ENCODE measurements at places on chromosomes 1 and 21. TPM values are rescaled to one million over a fixed set of nuclear protein-coding genes. Genes with fewer than 3 reads are reported as not detected.

- peak; percentile 83 for DNase-seq
Measured at GRCh38 chr1:175015243-175015642, 8.0 kb downstream of the MRPS14 start.

- no peak for DNase-seq
Measured at GRCh38 chr1:160346463-160346862, 3.3 kb downstream of the NCSTN start.

- peak; percentile 74 for DNase-seq
Measured at GRCh38 chr1:26626994-26627393, 68.8 kb upstream of the ARID1A start.

DNA sequence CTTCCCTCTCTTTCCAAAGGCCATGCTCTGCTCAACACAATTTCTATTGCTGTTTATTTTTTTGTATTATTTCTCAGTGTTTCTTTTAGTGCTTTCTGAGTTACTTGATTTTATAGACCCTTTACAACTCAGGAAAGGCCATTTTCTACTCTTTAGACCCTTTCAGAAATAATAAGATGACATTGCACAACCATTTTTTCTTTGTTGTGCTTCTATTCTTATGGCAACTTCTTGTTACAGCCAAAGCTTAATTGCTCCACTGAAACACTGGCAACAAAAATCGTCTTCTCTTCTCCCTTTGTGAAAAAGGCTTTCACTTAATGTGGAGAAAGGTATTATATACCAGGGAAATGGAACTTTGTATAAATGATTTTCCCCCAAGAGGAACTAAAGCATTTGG, 39.0 kb upstream of the SAMSN1 start:
- no peak for DNase-seq

GRCh38 chr1:169143984-169144383, 37.5 kb downstream of the ATP1B1 start:
- DNase-seq = no peak

DNA sequence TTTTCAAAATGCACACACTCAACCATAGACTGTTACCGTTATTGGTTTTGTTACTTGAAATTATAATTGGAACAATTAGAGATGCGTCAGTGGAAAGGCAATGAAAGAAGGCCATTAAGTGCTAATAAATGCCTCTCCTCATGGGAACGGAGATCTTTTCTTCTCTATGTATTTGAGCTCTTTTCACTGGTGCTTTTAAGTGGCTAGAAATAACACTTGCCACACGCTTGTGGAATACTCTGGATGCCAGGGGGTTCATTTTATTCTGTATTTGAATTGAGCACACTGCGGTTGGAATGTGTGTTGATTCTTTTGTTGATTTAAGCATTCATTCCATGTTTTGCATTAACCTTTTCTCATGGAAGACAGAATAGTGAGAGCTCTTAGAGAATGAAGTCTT, 68.4 kb downstream of the DNM3 start:
- DNase-seq = no peak

GRCh38 chr21:30168086-30168485, 1.5 kb upstream of the CLDN17 start:
- no peak for DNase-seq

- peak; percentile 41 for DNase-seq
Measured at GRCh38 chr1:115949156-115949555, 27.2 kb upstream of the SLC22A15 start.

- no peak for DNase-seq
Measured at GRCh38 chr1:48043622-48044021, 46.4 kb upstream of the TRABD2B start.

DNA sequence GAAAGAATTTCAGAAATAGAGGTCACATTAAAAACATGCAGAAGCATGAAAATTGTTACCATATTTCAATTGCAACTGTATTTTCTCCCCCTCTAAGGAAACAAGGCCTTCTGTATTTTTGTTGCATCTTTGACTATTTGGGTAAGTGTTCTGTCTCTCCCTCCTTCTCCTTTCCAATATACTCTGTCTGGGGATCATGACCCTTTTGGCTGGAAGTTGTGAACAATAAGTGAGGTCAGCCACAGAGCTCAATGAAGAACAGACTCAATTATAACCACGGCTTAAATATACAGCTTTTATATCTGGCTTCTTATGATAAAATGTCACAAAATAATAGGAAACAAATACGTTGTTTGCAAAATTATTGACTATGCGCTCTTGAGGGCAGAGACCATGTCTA, 47.1 kb downstream of the SPAG17 start:
- DNase-seq = no peak

GRCh38 chr21:33053951-33054350, 16.0 kb upstream of the OLIG1 start:
- DNase-seq = no peak

GRCh38 chr1:1250786-1251284, 4.3 kb upstream of the C1QTNF12 start:
- DNase-seq = no peak

DNA sequence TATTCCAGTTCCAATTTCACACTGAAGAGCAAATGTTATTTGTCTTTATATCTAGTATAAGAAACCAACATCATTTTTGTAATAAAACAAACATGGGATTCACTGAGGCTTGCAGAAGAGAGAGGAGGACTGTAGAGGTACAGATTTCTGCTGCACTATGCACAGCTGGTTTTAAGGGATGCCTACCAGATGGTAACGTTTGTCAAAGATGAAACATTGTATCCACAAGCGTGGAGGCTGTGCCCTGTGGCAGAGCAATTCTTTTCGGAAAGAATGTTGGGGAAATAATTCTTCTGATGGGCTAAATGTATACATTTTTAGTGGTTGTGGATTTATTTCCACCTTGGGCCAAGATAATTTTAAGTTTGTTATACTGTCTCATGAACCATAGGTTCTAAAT, 272.4 kb downstream of the DUSP10 start:
- DNase-seq = no peak

GRCh38 chr1:211842518-211842917, 12.0 kb upstream of the LPGAT1 start:
- DNase-seq = no peak

DNA sequence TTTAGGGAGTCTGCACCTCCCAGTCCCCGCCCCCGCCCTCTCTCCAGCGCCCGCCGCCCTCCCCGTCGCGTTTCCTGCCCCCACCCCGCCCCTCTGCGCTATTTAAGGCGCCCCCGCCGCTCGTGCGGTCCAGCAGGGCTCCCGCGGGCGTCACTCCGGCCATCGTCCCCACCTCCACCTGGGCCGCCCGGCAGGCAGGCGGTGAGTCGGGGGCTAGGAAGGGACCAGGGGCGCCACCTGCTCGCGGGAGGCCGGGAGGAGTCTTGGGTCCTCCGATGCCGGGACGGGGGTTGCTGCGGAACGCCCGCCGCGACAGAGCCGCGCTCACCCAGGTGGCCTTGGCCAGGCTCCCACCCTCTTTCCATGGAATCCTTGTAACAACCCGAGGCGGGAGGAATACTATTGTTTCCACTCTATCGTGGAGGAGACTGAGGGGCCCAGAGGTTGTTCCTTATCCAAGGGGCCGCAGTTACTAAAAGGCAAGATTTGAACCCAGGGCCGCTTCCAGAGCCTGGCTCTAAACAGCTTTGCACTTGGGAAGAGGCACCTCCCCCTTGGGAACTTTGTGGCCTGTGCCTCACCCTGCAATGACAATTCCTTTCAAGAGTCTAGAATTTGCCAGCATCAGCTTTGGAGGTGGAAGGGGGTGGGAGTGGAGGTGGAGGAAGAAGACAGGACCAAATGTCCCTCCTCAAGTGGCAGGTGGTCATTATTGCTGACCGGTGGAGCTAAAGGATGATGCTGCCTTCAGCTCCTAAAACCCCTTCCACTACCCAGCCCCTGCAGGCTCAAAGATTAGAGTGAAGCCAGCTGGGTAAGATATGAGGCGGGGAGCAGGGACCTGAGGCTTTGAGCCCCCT, at the start of gene GJA4:
TSS of gene GJA4 (plus strand) at position 132 of the 860 bp plus-strand sequence. CDS start 1,215 bp downstream, outside the sequence.
- DNase-seq = no peak

DNA sequence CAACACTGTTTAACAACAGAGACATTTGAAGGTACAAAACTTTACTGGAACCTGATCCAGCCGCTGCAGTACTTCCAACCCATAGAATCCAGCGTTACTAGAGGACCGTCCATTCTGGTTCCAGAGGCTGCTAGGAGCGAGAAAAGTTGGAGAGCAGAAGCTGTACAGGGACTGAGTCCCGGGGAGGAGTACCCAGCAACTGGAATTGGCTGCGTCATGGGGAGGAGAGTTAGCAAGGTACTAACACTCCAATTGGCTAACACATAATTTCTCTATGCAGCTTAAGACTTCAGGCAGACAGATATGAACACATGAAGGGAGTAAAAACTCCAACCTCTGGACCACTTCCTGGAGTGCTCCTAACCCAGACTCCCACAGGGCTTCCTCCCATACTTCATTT, 2.1 kb upstream of the QSOX1 start:
- DNase-seq = no peak

DNA sequence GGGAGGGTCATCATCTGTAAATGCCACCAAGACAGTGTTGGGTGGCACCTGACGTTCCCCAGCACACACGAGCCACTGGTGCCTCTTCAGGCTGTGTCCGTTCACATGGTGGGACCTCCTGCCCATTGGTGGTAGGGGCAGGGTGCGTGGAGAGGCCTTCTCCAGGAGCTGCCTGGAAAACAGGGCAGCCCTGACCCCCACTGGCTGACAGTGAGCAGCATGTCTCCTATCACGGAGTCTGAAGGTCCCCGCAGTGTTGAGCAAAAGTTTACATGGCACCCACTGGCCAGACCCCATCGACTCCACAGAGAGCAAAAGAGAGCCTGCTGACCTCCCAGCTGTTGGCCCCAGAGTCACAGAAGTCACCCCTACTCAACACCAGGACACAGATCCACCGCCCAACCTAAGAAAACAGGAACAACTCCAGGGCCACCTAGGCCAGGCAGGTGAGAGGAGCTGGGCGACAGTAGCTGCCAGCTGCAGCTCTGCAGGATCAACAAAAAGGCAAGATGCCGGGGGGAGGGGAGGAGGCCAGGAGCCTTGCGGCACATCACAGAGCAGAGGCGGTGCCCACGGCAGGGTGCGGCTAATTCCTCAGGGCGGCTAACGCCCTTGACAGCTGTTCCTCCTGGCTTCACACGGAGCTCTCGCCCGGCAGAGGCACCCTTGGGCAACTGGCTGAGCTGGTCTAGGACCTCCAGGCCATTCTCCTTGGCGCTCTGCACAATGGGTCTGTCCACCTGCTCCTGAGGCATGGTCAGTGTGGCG, 14.4 kb upstream of the IFI6 start:
- no peak for DNase-seq

GRCh38 chr1:45488666-45489377, 2.1 kb downstream of the TESK2 start:
- no peak for DNase-seq

DNA sequence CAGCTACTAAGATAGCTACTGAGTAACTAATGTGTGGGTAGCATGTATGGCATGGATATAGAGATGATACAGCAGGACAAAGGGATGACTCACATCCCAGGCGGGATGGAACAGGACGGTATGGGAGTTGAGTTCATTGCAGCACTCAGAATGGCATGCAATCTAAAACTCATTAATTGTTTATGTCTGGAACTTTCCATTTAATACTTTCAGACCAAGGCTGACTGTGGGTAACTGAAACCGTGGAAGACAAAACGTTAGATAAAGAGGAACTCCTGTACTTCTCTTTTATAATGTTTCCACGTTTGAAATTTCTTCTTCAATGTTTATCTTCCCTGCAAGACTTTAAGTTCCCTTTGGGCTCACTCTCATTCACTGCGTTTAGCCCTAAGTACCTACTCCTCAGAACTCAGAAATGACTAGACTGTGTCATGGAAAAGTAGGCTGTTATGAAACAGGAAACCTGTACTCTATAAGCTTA, 151.9 kb downstream of the MAGI3 start:
- DNase-seq = peak; percentile 88

DNA sequence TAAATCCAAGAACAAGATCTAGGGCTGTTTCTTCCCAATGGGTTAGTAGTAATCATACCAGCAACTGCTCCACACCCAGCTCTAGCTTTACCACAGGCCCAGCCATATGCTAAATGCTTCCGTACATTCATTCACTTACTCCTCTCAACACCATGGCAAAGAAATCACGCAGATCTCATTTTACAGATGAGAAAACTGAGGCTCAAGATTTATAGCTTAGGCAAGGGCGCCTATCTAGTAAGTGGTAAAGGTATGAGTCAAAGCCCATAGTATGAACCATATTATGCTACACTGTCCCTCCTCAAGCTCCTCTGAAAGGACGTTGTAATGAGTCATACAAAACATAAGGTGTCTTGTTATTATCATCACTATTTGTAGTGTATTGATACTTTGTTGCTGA, 82.2 kb downstream of the NIBAN1 start:
- DNase-seq = no peak

- no peak for DNase-seq
Measured at GRCh38 chr21:39980241-39980820, 113.1 kb downstream of the PCP4 start.

GRCh38 chr1:68121536-68121935, 71.1 kb upstream of the DIRAS3 start:
- peak; percentile 86 for DNase-seq

DNA sequence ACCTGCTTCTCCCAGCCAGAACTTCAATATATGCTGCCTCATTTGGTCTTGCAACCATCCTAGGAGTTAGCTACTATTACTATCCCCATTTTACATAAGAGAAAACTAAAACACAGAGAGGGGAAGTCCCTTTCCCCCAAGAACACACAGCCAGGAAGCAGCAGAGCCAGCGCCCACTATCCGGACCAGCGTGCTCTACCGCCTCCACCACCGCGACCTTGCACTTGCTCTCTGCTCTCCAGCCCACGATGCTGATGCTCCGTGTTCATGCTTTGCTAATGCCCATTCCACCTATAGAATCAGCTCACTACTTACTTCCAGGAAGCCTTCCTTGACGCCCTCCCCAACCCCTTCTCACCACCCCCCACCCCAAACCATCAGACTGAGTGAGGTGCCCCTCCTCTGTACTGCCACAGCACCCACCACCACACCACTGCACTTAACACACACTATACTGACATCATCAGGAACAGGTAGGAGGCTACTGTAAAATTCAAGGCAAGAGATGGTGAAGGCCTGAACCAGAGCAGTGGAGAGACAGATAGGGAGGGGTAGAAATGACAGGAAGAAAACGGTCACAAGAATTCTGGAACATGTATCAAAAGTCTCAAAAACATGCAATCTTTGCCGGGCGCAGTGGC, 9.4 kb downstream of the TMEM53 start:
- DNase-seq = no peak

The B3GALT5 gene
- not detected for total RNA-seq

The OPRD1 gene
- total RNA-seq = not detected

The TMEM167B gene
- 39.6 TPM for total RNA-seq

The ORC1 gene
- 1.9 TPM for total RNA-seq

The UTS2 gene
- not detected for total RNA-seq

The COL9A2 gene
- total RNA-seq = 0.89 TPM

The FALEC gene
- not detected for total RNA-seq

The OR2T35 gene
- total RNA-seq = not detected

The NENF gene
- 86.9 TPM for total RNA-seq

The SYT6 gene
- total RNA-seq = not detected

The LEMD1 gene
- total RNA-seq = not detected

The FAM177B gene
- not detected for total RNA-seq

The KCNE1 gene
- total RNA-seq = 0.43 TPM
